ENCODE measurements at places on chromosomes 12 and 14.

DNA sequence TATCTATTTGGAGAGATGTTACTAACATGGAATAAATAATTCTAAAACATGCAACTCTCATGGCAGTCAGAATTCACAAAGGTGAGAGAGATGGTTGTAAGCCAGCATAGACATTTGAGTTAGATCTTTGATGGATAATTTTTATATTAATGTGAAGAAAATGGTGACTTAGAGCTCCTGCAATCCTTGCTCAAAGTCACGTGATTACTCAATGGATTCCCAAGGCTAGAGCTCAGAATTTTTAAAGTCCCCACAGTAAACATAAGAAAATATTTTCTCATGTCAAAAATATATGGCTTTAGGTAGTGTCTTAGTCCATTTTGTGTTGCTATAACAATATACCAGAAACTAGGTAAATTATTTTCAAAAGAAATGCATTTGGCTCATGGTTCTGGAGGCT, 281.5 kb upstream of the PRKD1 start:
- DNase-seq: no peak

GRCh38 chr12:72995616-72996015, 723.4 kb downstream of the TRHDE start:
- no peak for DNase-seq

GRCh38 chr12:55737581-55738122, 5.3 kb upstream of the GDF11 start:
- no peak for DNase-seq

- no peak for DNase-seq
Observed at GRCh38 chr14:92414690-92415445, 91.9 kb downstream of the SLC24A4 start.

DNA sequence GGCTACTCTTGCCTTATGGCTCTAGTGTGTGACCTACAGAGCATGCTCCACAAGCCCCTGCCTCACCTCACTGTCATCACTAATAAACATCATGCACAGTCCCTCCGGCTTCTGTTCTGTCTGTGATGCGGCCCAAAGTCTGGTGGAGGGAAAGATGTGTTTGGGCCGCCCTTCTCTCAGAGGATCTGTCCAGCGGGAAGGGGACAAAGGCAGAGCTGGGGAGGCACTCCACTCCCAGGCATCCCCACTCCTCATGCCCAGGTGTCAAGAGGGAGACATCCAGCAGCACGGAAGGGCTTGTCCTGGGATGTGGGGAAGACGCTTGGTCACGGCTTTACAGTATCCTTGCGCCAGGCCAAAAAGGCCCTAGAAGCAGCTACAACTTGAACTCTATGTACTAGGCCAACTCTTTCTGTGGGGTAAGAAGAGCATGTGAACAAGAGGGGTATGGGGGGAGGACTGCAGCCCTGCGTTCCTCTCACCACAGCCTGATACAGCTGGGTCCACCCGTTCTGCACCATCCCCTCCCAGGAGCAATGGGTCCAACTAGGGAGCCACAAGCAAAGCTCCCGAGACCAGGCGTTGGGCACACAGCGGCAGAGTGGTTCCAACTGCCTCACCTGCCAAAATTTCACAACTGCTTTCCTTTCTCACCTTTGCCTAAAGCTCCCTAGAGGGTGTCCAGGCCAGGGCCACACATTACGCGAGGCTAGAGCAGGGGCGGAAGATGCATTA, 10.7 kb downstream of the CACNB3 start:
- no peak for DNase-seq

DNA sequence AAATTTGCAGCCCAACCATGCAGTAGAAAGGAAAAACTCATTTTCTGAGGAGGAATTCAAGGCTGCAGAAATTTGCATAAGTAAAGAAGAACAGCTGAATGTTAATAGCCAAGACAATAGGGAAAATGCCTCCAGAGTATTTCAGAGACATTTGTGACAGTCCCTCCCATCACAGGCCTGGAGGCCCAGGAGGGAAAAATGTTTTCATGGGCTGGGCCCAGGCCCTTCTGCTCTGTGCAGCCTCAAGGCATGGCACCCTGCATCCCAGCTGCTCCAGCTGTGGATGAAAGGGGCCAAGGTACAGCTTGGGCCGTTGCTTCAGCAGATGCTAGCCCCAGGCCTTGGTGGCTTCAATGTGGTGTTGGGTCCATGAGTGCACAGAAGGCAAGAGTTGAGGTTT, 62.3 kb downstream of the ATXN7L3B start:
- no peak for DNase-seq

DNA sequence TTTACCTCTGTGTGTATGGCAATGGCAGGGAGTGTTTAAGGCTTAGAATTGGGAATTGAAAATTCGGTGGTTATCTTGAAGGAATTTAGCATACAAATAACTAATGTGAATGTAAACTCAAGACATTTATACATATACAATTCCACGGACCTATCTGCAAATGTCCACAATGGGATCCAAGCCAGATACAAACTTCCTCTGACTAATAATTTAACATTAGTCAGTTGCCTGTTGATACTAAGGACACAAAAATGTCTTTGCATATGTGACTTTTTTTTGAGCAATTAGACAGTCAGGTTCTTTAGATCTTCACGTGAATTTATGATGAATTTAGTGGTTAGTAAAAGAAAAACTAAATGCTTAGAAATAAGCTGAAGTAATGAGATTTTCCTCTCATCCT, 40.5 kb downstream of the ESR2 start:
- DNase-seq: no peak

DNA sequence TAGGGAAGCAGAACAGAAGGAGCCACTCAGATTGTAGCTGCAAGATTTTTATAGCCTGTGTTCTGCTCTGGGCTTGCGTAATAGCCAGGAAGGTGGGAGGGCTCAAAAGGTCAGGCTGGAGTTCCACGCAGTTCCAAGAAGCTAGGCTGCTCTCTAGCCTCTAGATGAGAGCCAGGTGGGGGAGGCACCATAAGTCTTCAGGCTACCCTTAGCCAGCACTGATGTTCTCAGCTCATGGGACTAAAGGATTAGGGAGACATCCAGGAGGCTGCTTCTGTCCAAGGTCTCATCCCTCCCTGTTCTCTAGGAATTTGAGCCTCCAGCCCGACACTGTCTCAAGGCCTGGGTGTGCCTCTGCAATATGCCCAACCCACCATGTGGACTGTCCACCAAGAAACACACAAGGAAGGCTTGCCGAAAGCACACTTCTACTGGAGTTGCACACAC, 1.7 kb downstream of the LMBR1L start:
- no peak for DNase-seq

GRCh38 chr14:56338674-56339073, 220.5 kb downstream of the PELI2 start:
- DNase-seq: no peak

GRCh38 chr12:78746001-78746400, 118.6 kb upstream of the SYT1 start:
- no peak for DNase-seq

DNA sequence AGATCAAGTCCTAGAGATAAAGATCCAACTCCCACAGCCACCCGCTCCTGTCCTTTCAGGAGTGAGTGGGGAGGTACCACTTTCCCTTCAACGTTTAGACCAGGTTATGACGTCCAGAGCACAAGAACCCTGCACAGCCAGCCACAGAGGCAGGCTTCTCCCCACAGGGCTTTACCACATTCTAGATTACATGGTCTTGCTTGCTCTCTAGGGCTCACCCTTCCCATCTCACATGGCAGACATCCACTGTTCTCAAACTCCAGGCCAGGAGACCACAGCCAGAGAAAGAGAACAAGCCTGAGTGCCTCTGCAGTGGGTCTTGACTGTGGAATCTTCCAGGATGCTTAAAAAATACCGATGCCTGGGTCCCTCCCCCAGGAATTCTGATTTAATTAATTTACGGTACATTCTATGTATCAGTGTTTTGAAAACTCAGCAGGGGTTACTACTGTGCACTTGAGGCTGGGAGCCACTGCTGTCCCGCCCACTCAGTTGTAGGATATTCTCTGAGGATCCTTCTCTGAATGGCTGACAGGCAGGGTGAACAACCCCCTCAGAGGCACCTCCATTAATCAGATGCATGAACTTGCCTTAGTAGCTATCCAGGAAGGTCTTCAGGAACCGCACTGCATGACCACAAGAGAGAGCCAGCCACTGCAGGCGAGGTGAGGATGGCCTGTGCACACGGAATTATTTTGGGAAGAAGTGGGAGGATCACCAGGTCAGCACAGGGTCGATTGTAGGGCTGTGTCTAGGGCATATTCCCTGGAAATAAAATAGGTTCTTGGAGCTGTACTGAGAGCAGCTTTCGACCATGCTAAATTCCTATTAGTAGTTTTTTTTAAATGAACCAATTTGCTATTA, 21.5 kb upstream of the SOCS2 start:
- DNase-seq: no peak

DNA sequence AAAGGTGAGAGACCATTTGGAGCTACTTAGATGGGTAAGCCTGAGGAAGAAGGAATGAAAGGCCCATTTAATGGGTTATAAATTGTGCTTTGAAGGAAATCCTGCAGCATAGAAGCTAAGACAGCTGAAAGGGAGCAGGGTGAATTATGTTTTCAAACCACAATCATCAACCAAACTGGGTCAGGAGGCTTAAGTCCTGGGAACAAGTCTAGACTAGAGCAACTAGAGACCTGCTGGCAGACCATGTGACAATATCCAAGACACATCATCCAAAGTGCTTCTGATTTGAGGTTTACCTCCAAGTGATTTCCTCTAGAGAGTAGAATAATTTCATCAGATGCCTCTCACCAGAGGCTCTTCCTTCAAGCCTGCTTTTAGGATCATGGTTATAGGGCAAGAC, 53.7 kb downstream of the MAP3K9 start:
- DNase-seq: no peak

GRCh38 chr12:21764950-21765349, 9.6 kb downstream of the KCNJ8 start:
- DNase-seq: no peak

DNA sequence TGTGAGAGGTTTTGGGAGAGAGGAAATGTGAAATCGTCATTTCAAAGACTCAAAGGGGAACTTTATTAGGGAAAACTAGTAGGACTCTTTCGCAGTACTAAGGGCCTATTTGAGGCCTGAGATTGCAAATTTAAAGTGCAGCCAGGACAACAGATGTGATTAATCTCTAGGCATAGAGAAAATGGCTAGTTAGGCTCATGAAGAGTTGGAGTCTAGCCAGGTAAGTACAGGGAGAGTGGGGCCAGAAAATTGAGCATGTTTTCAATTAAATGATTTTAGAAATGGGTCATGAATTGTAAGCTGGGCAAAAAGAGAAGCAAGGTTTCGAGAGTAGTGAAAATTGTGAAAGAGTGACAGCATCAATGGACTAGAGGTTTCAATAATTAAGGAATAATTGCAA, 91.9 kb upstream of the LMNTD1 start:
- DNase-seq: no peak

- no peak for DNase-seq
Observed at GRCh38 chr14:50544911-50545310, 12.5 kb upstream of the MAP4K5 start.

GRCh38 chr12:1946296-1946695, 27.8 kb upstream of the CACNA2D4 start:
- no peak for DNase-seq

- peak; percentile 21 for DNase-seq
Observed at GRCh38 chr14:101665478-101666078, 95.9 kb upstream of the PPP2R5C start.

DNA sequence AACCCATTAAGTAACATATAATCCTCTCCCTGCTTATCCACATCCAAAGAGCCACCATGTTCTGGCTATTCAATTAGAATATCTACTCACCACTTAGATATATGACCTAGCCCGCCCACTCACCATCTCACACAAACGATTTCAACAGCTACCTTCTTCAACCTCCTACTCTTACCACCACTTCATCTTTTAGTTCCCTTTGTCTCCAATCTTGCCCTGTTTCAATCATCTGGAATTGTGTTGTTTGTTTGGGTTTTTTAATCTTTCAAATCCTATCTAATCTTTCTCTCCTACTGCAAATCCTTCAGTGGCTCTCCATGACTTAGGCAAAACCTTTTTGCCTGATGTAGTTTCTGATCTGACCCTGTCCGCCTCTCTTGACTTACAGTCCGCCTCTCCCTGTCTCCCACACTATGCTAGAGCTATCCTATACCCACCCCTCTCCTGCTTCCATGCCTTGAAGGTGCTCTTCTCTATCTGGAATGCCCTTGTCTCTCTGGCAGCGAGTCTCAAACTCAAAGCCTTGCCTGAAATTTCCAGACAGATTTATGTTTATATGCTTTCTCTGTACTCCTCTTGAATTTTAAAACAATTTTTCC, 161.0 kb upstream of the CRY1 start:
- no peak for DNase-seq

- no peak for DNase-seq
Observed at GRCh38 chr14:50943261-50943942, 881 bp downstream of the PYGL start.

DNA sequence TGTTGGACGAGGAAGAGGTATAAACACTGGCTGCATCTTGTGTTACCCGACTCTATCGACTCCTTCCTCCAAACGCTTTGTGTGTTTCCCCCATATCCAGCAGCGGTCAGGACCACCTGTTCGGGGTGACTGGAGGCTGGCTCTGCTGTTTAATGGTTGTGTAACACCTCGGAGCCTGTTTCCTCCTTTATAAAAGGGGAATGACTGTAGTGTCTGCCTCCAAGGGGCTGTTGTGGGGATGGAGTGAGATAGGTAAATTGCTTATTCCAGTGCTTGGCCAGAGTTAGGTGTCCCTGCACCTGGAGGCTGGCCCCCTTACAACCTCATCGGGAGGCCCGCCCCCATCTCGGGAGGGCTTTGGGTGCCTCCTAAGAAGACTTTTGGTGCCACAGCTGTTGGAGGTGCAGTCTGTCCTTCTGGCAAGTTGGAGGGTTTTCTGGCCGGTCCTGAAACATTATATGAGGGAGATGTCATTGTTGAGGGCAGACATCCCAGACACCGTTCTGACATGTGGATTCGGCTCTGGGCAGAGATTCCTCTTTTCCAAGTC, 1.1 kb downstream of the MLXIP start:
- DNase-seq: no peak

- DNase-seq: no peak
Observed at GRCh38 chr12:112183141-112184021, 58.0 kb downstream of the TRAFD1 start.

- DNase-seq: no peak
Observed at GRCh38 chr12:124440841-124441381, 126.5 kb downstream of the NCOR2 start.

DNA sequence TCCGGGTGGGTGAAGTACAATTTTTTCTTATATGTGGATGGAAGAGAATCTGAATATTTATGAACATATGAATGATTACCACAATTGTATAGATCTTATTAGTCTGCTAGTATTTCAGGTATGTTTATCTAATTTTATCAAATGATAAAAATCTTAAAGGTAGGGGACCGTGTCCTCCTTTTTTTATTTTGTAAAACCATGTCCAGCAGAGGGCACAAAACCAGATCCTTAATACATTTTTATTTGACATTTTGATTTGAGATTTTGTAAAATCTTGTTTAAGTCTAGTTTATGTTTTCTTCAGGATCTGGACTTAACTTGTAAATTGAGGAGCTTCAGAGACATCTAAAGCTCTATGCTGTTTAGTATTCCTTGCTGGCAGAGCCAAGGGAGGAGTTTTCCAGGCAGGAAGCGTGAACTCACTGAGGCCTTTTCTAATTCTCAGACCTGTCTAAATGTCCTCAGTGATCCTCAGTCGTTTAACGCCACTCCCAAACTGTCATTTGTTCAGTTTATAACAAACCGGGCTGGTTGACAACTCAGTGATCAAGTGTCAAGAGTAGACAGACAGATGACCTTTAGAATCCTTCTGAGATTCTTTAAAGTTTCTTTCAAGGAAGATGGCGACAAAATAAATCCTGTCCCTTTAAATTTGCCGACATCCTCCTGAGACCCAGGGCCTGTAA, 263.9 kb downstream of the KTN1 start:
- DNase-seq: no peak
